ENCODE measurements at places on chromosomes 2 and 18. TPM values are rescaled to one million over a fixed set of nuclear protein-coding genes. Genes with fewer than 3 reads are reported as not detected.
A peak's percentile ranks its signal among the peaks of the same experiment; 100 is the strongest.

DNA sequence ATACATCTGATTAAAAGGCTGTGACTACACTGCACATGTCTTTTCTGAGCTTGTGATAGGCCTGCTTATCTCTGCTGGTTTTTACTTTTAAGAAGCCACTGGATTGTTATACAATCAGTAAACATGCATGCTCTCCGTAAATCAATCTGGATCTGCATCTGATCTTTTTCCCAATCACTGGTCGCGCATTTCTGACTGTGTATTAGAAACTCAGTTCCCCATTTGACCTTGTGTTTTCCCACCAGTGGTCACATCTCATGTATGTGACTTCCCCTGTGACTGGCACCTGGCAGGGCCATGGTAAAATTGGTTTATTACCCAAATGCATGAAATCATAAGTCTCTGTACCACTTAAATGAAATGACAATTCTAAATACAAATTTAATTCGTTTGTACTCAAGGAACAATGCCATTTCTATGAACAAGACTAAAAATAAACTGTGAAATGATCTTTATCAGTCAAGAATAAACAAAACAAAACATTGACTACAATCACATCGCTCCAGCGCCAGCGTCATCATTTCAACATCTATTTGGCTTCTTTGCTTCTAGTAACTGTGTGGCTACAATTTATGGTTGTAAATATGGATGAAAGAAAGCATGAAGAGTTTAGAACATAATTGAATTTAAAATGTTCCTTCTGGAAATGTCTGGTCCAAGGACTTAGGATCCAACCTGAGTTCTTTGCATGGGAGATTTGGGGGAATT is 396.6 kb upstream of the TRIB2 start:
- no peak overlapping the region for H3K27ac ChIP-seq
- H3K36me3 ChIP-seq = no peaks in the 10 kb centered on the region

DNA sequence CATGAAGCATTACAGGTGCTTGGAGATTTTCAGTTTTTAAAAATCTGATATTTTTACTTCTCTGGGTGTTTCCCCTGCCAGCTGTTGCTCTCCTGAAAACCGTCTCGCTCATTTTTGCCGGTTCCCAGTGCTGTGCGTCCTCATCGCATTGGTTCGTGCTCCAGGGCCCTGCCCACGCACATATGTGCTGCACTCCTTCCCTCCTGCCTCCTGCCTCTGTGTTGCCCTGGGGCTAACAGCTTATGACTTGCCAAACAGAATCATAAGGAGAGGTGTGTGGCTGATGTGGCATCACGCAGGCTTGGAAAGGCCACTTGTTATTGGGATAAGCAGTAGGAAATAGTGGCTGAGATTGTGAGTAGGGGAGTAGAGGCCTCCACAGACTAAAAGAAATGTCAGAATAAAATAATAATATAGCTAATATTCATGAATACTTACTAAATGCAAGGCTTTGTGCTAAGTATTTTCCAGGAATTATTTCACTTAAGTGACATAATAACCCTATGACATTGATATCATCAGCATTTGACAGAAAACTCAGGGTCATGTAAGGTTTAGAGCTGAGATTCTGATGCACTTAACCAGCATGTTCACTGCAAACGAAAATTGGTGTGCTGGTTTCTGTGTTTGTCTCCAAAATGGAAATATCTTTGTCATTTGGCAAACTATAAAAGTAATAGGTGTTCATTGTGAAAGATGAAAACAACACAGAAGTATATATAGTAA is 53.5 kb downstream of the SLC4A1AP start:
- peak overlapping the region; percentile 0 for H3K27ac ChIP-seq
- no peak overlapping the region for H3K4me3 ChIP-seq
- H3K36me3 ChIP-seq = no peaks in the 10 kb centered on the region
- H3K4me1 ChIP-seq = peaks cover 5% of the 10 kb centered on the region
- no peaks in the 10 kb centered on the region for H3K27me3 ChIP-seq

DNA sequence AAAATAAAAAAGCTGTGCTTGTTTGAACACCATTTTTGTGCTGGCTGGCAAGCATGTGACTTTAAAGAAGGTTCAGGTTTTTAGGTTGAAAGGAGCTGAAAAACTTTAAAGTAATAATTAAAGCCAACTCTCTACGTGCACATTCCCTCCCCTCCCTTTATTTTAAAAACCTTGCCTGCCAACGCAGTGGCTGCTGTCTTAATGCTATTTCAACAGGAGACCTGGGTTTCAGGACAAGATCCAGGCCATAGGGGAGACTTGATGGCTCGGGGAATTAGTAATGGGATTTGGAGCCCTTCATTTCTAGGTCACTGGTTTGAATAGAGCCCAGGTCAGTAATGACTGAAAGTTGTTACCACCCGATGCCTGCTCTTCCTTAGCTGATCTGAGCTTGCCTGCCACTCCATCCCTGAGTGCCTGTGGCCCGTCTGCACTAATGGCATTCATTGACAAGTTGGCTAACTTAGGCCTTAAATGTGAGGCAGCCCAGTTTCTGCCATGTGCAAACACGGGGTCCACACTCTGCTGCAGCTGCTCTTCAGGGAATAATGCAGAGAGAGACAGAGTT is 1233.2 kb upstream of the ZEB2 start:
- H3K4me3 ChIP-seq = no peak overlapping the region
- H3K4me1 ChIP-seq = peaks cover 21% of the 10 kb centered on the region
- no peaks in the 10 kb centered on the region for H3K36me3 ChIP-seq
- H3K27ac ChIP-seq = peak overlapping the region; percentile 10

DNA sequence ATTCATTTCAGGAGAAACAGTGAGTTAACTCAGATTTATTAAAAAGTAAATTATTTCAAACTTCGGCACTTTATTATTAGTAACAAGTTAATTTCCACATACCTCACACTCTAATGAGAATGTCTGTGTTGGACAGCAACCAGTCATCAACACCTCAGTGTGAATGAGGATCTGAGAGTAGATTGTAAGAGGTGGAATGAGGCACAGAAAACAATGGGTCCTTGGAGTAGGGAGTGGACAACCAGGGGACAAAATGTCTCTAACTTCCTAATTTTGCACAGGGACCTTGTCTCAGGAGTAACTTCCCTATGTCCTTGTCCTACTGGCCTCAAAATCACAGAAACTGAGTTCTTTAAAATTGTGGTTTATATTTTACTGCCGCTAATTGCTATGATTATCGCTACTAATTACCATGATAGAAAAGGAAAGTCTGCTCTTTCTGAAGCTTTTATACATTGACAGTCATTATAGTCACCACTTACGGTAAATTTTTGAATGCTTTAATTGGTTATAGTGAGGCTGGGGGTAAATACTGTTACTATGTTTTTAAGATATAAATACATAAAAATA is 82.2 kb upstream of the LRPPRC start:
- no peak for DNase-seq
- no peak overlapping the region for H3K4me3 ChIP-seq
- H3K4me1 ChIP-seq = no peaks in the 10 kb centered on the region
- H3K27me3 ChIP-seq = no peaks in the 10 kb centered on the region
- H3K36me3 ChIP-seq = no peaks in the 10 kb centered on the region
- no peak overlapping the region for H3K27ac ChIP-seq

DNA sequence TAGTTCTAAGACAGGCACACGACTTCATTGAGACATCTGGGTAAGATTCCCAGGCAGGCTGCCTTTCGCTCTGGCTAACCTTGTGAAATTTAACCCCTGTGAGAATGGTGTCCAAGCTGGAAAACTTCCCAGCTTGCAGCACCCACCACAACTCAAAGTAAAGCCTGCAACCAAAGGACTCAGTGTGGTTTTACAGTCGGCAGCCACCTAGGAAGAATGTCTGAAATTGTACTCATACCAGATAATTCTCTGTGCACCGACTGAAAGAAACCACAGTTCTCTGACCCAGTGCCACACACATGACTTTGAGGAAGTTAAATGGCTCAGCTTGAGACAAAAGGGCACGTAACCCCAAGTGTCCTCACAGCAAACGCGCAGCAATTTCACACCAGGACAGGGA is 125.7 kb downstream of the RBMS1 start:
- no peaks in the 10 kb centered on the region for H3K27me3 ChIP-seq
- no peak for DNase-seq
- H3K36me3 ChIP-seq = peaks cover 4% of the 10 kb centered on the region
- no peak overlapping the region for H3K4me3 ChIP-seq
- H3K4me1 ChIP-seq = peaks cover 96% of the 10 kb centered on the region

DNA sequence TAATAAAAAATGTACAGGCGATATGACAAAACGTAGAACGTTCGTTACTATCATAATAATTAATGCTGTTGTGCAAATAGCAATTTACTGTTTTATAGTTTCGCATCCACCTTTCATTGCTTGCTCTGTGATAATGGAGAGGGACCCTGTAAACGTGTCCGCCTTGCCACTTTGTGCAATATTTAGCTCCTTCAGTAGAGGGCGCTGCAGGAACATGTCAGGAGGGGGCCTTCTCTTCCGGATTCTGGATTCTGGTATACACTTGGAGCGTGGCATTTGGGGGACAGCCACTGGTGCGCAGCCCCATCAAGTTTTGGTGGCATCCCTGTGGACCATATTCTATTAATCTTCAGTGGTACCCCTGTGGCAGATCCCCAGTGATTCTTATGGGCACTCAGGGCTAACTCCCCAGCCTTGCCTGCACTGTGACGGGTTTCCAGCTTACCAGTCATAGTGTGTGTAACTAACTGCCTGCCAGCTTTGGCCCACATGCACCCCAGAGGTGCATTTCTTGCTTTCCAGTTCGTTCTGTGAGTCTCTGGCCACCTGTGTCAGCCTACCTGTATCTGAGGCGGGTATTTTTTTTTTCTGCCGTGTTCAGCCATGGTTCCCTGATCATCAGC is 140.3 kb downstream of the CYRIA start:
- no peak overlapping the region for H3K27ac ChIP-seq
- H3K36me3 ChIP-seq = no peaks in the 10 kb centered on the region
- peak; percentile 36 for DNase-seq
- no peaks in the 10 kb centered on the region for H3K27me3 ChIP-seq
- H3K4me1 ChIP-seq = no peaks in the 10 kb centered on the region
- no peak overlapping the region for H3K4me3 ChIP-seq

DNA sequence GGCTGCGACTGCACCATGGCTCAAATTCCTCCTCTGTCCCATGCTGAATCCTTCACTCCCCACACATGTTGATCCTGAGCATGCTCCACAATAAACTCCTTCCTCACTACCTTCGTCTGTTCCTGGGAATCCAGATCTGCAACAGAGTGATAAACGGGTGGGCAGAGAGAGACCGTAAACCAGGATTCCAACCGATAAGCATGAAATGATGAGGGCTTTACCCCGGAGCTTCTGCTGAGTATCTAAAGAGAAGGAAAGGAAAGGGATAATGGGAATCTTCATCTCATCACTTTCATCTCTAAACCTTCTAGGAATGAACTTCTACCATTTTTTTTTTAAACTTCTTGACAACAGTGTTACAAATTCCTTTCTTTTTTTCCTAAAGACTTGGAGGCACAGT is 329.3 kb upstream of the TNP1 start:
- H3K4me1 ChIP-seq = no peaks in the 10 kb centered on the region
- H3K36me3 ChIP-seq = no peaks in the 10 kb centered on the region
- no peaks in the 10 kb centered on the region for H3K27me3 ChIP-seq
- no peak overlapping the region for H3K27ac ChIP-seq

DNA sequence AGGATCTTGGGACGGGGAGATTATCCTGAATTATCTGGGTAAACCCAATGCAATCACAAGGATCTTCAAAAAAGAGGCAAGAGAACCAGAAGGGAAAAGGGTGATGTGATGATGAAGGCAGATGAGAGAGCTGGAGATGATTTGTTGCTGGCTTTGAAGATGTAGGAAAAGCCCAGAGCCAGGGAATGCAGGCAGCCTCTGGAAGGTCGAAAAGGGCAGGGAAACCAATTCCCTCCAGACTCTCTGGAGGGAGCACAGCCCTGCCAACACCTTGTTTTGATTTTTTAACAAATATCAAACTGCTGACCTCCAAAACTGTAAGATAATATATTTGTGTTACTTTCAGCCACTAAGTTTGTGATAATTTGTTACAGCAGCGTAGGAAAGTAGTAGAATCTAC is 48.9 kb upstream of the IL1R2 start:
- no peaks in the 10 kb centered on the region for H3K4me1 ChIP-seq
- no peak overlapping the region for H3K4me3 ChIP-seq
- no peaks in the 10 kb centered on the region for H3K27me3 ChIP-seq
- H3K27ac ChIP-seq = no peak overlapping the region
- H3K36me3 ChIP-seq = no peaks in the 10 kb centered on the region
- no peak for DNase-seq

GRCh38 chr2:102147935-102148334 is 5.4 kb downstream of the IL1R1 start:
- DNase-seq = no peak
- no peak overlapping the region for H3K4me3 ChIP-seq
- no peaks in the 10 kb centered on the region for H3K36me3 ChIP-seq

- H3K27ac ChIP-seq = no peak overlapping the region
- H3K36me3 ChIP-seq = no peaks in the 10 kb centered on the region
- no peak for DNase-seq
- H3K4me1 ChIP-seq = no peaks in the 10 kb centered on the region
- H3K27me3 ChIP-seq = peaks cover under 1% of the 10 kb centered on the region
These were observed 617.4 kb upstream of the SALL3 start for GRCh38 chr18:78362198-78362597.

DNA sequence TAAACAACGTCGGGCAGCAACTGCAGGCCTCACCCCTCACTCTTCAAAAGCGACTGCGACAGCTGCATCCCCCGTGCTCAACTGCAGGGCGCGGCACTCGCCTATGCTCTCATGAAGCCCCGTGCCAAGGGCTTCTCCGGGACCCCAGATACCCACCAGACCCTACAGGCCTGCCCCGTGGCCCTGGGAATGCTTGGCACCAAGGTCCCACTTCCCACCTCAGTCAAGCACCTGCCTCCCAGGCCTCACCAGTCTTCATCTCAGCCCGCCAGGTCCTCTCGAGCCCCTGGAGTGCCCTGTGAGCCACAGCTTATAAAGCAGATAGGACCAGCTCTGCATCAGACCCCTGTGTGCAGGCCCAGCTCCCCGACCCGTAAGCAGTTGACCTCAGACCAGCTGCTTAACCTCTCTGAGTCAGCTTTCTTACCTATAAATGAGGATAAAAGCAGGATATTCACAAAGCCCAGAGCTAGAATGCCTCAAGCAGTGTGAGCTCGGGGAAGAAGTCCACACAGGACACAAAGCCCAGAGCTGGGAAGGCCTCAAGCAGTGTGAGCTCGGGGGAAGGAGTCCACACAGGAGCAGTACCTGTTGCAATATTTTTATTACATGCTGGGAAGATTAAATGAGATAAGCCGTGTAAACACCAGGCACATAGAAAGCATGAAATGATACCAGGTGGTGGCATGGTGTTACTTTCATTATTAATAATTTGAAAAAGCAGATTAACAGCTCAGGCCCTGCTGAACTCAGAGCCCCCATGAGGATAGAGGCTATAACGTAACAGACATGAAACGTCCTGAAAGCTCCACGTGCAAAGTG is 96.9 kb downstream of the HDAC4 start:
- no peaks in the 10 kb centered on the region for H3K36me3 ChIP-seq
- peaks cover 24% of the 10 kb centered on the region for H3K4me1 ChIP-seq
- H3K27me3 ChIP-seq = no peaks in the 10 kb centered on the region
- H3K27ac ChIP-seq = no peak overlapping the region

GRCh38 chr2:129059476-129059875 is 740.8 kb upstream of the HS6ST1 start:
- DNase-seq = no peak
- no peak overlapping the region for H3K4me3 ChIP-seq
- no peaks in the 10 kb centered on the region for H3K4me1 ChIP-seq
- no peaks in the 10 kb centered on the region for H3K36me3 ChIP-seq
- no peaks in the 10 kb centered on the region for H3K27me3 ChIP-seq
- no peak overlapping the region for H3K27ac ChIP-seq

The ELAC1 gene
- total RNA-seq = 13.1 TPM

The NEU2 gene
- not detected for total RNA-seq

The KYNU gene
- 18.8 TPM for total RNA-seq

The CKAP2L gene
- total RNA-seq = 1.3 TPM

The MAP2 gene
- total RNA-seq = 4.4 TPM

The PAIP2B gene
- total RNA-seq = 5.9 TPM

The KLHL30 gene
- total RNA-seq = not detected

All from adrenal gland (tissue), 19 donors.